ENCODE measurements at places on chromosomes 7 and 10.

DNA sequence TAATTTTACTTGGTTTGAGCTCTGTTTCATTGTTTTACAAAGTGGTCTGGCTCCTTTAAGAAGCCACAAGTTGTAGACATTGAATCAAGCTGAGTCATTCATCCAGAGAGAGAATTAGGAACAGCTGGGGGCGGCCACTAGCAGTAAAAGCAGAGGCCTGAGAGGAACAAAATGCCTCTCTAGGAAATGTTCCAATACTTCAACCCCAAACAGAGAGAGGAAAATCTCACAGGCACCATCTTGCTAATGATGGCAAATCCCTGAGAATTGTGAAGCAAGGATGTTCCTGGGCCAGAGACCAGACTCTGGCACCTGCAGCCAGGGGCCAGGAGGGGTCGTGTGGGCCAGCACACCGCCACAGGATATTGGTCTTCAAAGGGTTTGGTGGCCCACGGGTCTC, 26.5 kb upstream of the TRIL start:
- peak; percentile 82 for DNase-seq

GRCh38 chr10:88385601-88386203, 197.4 kb downstream of the RNLS start:
- no peak for DNase-seq

- no peak for DNase-seq
These were observed 11.7 kb downstream of the ATP6V1F start for GRCh38 chr7:128874140-128875031.

DNA sequence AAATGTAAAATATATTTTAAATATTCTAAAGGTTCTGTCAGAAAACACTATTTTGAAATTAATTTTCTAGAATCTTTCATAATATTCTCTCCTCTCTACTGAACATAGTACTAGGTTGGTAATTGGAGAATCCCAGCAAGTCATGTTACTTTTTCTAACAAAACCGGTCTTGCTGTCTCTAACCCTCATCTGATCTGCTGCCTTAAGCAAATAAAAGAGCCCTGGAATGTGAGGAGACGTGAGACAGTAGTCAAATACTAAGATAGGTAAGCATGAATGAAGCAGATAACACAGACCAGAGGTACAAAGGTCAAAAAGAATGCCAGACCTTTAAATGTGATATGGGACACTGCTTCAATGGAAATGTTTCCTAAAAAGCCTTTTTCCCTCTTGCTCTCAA, 462.4 kb upstream of the NUPR2 start:
- no peak for DNase-seq

- no peak for DNase-seq
These were observed 31.9 kb downstream of the PCBD1 start for GRCh38 chr10:70856454-70856853.

Measured in fibroblast of skin of left biceps (primary cell).